RWPE2 (cell line): ENCODE measurements at places on chromosomes 7 and 10.
A peak's percentile ranks its signal among the peaks of the same experiment; 100 is the strongest.

DNA sequence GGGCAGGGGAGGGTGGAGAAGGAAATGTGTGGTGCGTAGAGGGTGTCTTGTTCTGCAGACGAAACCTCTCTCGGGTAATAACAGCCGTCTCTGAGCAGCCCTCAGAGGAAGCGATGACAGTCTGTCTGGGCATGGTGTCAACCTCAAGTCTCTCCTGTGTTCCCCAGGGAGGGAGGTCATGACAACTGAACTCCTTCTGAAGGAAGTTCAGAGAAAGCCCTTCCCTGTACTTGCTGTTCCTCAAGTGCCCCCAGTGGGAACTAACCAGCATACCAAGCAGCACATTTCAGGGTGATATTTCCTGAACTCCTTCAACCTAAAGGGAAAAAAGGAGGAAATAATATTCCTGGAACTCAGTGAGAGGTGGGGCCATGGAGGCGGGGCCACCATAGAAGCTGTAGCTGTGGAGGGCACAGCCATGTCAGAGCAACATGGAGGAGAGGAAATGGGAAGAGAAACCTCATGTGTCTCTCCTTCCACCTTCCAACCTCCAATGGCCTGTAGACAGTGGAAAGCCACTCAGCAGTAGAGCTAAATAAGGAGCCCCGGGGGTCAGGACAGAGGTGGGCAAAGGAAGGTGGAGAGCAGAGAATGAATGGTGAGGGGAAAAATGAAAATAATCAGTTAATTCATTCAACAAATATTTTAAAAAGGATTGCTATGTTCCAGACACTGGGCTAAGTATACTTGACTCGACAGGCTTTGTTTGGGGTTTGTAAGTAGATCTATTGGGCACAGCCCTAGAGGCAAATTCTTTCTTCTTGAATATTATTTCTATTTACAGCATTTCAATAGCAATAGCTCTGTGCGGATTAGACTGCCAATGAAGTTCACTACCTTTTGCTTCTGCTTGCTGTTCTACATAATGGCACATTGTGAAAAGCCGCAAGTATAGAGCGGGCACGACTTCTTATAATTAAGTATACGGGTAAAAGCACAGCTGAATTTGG lies 61.0 kb upstream of the AOAH start:
- no peak for DNase-seq

GRCh38 chr10:110507346-110507745 lies 9.6 kb downstream of the DUSP5 start:
- DNase-seq = no peak

DNA sequence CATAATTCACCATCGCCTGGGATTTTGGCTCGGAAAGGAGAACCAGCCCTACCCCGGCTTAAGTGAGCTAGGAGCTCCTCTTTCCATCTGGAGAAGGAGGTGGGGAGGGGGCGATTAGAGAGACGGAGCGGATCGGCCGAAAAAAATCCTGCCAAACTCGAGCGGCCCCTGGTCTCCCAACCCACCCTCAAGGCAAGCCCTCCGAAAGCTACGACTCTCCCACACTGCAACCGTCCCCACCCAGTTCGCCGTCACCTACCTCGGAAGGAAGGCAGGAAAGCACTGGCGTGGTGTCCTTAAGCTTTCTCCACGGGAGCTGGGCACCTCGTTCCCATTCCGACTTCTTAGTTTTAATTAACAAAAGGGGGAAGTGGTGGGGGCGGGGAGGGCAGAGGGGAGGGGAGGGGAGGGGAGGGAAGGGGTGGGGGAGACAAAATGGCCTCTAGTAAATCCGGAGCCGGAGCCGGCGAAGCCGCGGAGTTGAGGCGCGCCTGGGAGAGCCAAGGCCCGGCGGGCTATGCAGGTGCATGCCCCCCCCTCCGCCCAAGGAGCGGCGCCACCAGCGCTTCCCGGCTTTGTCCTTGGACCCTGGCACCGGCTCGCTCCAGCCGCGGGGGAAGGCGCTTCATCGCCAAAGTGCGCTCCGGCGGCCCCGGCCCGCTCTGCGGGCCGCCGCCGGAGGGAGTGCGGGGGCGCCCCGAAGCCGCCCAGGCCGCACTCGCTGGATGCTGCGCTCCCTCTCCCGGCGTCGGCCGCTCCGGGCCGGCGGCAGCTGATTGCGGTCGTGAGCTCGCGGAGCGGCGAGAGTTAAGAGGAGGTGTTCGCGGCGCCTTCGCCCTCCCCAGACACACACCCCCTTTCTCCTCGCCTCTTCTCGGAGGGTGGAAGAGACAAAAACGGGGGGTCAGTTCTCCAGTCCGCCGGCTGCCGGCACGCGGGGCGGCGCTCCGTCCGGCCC lies at the start of gene LRRC4:
Gene LRRC4, minus strand, starts transcription at position 784 of the 958 bp plus-strand sequence. CDS start 797 bp downstream, outside the sequence.
- no peak for DNase-seq

DNA sequence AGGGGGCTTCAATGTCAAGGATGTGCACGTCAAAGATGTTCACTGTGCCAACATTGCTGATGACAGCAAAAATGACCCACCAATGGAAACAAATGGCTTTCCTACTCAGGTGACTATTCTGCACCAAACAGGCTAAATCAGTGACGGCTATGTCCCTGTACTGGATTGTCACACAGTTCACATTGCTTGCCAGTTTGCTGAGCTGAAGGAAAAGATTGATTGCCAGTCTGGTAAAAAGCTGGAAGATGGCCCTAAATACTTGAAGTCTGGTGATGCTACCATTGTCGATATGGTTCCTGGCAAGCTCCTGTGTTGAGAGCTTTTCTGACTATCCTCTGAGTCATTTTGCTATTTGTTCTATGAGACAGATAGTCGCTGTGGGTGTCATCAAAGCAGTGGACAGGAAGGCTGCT lies 202.2 kb upstream of the ETV1 start:
- no peak for DNase-seq

- DNase-seq = no peak
Measured at GRCh38 chr10:78170026-78170475, 136.4 kb downstream of the RPS24 start.

DNA sequence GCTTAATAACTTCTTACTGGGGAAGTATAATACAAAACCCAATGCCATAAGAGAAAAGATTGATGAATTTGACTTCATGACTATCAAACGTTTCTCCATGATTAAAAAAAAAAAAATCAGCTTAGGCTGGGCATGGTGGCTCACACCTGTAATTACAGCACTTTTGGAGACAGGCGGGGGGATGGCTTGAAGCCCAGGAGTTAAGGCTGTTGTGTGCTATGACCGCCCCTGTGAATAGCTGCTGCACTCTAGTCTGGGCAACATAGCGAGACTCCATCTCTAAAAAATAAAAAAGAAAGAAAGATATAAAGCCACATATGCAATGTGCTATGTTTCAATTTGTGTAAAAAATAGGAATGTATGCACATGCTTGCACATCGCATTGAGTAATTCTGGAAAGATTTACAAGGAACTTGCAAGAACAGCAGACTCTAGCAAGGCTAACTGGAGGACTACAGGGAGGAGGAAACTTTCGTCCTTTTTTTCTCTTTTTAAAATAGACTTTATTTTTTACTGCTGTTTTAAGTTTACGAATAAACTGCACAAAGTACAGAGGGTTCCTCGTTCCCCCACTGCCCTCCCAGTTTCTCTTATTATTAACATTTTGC lies 10.3 kb upstream of the RARRES2 start:
- no peak for DNase-seq

DNA sequence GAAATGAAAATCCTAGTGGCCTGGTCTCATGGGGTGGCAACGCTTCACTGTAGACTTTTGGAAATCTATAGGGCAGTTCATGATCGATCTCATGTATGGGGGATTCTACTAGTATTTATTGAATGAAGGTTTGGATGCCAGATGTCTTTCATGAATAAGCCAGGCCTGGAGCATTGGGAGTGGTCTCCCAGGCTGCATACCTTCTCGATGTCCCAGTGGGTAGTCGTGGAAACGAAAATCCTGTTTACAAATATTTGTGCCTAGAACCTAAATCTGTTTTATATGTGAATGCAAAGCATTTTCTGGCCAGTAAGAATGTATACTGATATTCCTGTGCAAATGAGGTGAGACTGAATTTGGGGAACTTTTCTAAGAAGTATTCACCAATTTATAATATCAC lies 105.0 kb upstream of the C1QL3 start:
- DNase-seq = no peak

DNA sequence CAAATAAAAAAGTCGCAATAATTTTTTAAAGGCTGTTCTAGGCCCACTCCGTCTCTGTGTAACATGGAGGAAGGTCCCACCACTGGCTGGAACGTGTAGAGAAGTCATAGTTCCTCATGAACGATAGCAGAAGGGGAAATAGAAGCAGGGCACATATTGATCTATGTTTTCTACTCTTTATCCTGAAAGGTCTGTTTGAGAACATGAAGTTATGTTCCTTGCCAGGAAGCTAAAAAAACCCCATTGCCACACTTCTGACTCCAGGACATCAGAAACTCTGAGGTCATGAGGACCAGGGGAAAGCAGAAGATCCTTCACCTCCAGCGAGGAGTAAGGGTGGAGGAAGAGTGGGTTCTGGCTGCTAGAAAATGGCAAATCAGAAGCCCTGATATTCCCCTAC lies 10.8 kb downstream of the ANKRD22 start:
- DNase-seq = no peak

GRCh38 chr7:82241356-82241755 lies 202.2 kb downstream of the CACNA2D1 start:
- DNase-seq = no peak

- DNase-seq = no peak
Measured at GRCh38 chr7:23965296-23965695, 255.3 kb downstream of the STK31 start.

DNA sequence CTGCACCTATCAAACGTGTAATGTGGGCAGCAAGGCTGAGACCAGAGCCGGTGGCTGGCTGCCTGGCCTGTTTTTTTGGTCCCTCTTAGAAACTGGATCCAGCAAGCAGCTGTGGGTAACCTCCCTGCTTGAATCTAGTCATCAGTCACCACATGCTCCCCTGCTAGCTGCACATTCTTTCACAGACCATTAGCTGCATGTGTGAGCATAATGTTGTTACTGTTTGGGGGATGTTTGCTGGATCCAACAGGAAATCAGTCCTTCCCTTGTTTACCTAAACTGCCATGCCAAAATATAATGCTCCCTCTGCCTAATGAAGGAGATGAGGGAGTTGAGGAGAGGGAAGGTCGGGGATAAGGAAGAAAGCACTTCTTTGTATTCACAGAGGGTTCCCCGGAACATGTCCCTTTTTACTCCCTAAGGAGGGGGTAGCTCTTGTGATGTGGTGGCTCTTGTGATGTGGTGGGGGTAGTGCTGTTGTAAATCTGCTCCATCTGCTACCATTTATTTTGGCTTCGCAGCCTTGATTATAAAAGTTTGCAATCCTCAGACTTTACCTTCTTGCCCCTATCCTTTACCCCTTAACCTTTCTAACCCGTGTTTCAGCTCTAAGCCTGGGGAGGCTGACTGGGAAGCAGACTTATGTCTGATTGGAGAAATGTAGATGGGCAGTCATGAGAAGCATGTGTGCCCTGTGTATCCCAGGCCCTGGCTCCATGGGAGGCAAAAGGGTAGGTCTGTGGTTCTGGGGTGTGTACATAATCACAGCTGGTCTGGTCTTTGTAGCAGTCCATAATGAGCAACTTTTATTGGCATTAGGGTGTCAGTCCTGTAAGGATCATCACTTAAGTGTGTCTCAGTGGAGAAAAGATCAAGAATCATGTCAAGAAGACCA lies 20.8 kb downstream of the LOXL4 start:
- no peak for DNase-seq

DNA sequence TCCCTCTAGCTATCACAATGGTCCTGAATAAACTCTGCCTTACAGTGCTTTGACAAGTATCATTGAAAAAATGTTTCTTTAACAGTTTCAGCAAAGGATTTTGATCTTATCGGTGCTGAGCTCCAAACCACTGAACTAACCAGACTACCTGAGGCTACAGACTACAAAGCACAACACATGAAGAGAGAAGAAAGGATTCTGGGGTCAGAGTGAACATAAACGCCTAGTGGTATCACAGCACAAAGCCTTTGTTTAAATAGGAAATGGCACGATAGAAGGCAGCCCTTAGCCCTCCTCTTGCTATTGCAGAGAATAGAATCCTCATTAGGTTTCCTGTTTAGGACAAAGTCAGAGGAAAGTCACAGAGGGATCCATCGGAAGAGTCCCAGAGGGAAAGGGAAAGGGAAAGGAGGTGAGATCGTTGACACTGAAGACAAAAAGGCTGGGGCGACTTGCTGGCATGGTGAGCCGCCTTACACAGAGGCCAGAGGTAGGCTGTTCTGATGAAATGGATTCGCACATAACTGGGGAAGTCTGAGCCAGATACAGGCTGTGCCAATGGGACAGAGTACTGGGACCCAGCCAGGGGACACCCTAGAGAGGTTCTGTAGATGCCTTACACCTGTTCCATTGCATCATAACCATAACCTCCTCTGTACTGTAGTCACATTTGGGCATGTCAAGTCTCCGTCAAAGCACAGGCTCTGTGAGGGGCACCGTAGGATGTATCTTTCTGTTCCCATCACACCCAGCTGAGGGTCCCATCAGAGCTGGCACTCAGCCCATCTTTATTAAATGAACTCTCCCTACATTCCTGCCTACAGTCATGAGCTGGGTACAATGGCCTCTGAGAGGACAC lies 71.5 kb downstream of the XPNPEP1 start:
- DNase-seq = no peak

DNA sequence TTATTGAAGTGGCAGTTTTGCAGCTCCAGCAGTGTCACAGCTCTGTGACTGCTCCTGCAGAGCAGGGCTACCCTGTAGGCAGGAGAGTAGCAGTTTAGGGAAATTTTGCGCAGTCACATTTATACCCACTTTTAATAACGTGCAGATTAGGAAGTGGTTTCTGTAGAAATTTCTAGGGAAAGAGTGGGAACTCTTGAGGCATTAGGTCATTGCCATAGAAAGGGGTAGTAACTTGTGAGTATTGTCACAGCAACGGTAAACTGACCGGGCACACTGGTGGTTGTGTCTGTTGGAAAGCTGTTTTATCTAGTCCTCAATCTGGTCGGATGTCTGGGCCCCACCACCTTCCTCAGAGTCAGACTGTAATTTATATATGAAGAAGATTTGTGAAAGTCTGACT lies 51.9 kb downstream of the CDC14C start:
- no peak for DNase-seq

DNA sequence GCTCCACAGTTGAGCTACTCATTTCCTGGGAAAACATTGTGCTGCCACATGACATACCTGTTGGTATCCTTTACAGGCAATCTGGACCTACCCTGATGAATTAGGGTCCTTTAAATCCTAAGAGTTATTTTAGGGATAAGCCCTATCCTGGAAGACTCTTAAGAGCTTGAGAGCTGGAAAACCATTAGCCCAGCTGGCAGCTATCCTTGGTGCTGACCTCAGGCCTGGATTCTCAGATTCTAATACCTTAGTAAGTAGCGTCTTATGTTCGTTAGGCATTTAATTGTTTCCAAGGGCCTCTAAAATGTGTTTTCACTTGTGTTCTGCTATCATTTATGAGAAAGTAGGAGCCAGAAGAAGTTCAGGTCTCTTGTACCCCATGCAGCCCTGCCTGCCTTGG lies 93.0 kb upstream of the SORCS3 start:
- DNase-seq = no peak

- DNase-seq = peak; percentile 55
Measured at GRCh38 chr7:1665549-1666316, 4.3 kb upstream of the ELFN1 start.

DNA sequence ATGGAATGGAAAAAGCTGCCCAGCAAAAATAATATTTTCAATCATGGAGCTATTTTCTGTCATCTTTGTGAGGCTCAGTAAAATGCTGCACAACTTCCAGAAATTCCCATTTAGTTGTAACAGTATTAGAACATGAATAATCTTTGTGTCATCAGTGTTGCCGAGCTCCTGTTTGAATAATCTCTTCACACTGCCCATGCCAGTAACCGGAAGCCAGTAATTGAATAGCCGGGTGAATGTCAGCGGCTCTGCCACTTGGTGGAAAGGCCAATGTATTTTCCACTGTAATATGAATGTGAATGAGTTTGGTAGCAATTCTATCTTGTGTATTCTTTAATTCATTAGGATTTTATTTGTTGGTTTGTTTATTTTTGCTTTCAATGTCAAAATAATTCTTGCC lies 172.5 kb upstream of the INSYN2A start:
- no peak for DNase-seq
